Skeletal muscle cell (primary cell): ENCODE measurements at places on chromosomes 3 and 15.

DNA sequence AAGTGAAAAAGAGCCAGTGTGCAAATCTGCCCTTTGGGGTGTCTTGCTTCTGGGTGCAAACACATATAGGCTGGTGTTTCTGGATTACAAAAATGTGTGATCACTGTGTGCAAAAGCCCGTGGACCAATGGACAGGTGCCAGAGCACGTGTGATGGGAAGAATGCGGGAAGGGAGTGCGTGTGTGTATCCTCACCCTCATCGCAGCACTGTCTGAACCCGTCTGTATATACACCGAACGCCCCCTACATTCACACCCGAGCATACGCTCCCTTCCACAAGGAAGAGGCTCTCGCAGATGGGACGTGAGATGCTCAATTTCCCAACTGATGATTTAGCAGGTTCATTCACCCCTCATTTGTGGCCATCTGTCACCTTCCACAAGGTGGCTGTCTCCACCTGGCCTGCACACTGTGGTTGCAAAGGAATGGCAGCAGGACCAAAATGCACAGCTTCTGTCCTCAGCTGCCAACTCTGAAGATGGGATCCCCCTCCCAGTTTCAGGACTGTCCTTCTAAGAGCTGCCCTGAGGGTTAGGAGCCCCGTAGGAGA is 19.4 kb upstream of the SLC6A1 start:
- DNase-seq, result no peak

DNA sequence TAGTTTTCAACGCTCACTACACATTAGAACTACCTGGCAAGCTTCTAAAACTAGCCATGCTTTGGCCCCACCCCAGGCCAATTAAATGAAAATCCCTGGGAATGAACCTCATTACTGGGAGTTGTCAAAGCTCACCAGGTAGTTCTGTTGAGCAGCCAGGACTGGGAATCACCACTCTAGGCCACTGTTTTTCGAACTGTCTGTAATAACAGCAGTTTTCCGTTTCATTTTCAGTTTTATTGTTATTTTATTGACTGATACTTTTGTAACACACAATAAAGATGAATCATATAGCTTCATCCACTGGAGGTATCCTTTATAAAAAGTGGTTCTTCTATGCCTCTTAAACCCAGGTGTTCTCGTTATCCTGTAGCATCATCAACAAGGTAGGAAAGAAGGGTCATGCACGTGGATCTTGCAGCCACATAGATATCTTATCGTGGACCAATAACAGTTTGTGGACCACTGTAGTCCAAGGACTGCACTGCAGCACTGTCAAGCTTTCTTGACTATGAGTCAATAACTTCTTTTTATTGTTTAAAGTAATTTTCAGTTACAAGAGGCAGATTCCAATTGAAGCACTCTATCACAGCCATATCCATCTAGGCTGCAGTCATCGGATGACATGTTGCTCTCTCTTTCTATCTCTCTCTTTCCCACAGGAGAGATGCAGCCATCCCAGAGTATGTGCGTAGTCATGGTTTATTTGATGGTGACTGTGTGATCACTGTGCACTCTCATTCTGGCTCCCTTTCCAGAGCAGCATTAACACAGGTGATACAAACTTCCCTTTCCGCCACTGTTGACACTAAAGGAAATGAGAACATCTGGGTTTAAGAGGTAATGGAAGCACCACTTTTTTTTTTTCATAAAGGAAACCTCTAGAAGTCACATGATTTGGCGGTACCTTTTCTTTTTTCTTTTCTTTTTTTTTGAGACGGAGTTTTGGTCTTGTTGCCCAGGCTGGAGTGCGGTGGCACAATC is 39.0 kb upstream of the BLM start:
- no peak for DNase-seq

GRCh38 chr3:182692021-182692420 is 101.3 kb upstream of the ATP11B start:
- no peak for DNase-seq

- DNase-seq, result no peak
These were observed 106.3 kb downstream of the CHDH start for GRCh38 chr3:53739966-53740365.

GRCh38 chr15:67085237-67085817 is 19.9 kb downstream of the SMAD3 start:
- no peak for DNase-seq
